ENCODE measurements at places on chromosomes 2 and 18.

- DNase-seq: no peak
These were observed 83.4 kb downstream of the SLC25A12 start for GRCh38 chr2:171810422-171811244.

DNA sequence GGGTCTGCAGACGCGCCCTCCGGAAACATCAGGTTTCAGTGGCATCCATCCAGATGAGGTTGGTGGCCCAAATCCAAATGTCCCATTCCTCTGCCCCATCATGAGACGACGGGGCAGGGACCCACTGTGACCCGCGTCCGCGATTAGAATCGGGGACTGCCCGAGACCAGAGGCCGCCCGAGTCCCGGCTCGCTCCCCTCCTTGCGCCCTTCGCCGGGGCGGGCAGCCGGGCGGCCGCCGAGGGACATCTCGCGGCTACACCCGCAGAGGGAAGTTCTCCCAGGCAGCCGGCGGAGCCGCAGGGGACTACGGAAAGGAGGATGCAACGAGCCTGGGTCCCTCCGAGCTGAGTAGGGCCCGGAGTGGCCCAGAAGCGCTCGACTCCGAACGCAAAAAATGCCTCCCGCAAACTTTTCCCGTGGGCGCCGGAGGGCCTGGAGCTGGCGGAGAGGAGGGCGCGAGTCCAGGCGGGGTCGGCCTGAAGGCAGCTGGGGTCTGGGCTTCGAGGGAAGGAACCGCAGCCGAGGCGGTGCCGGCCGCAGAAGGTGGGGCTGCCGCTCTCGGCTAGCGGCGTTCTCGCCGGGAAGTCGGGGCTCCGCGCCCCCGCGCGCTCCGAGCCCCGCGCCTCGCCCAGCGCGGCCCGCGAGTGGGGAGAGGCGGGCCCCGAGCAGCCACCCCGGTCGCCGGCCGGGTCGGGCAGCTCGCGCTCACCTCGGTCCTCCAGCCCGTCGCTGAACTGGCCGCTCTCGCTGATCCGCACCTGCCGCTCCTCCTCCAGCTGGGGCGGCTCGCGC is 580 bp downstream of the TMEM163 start:
- no peak for DNase-seq

DNA sequence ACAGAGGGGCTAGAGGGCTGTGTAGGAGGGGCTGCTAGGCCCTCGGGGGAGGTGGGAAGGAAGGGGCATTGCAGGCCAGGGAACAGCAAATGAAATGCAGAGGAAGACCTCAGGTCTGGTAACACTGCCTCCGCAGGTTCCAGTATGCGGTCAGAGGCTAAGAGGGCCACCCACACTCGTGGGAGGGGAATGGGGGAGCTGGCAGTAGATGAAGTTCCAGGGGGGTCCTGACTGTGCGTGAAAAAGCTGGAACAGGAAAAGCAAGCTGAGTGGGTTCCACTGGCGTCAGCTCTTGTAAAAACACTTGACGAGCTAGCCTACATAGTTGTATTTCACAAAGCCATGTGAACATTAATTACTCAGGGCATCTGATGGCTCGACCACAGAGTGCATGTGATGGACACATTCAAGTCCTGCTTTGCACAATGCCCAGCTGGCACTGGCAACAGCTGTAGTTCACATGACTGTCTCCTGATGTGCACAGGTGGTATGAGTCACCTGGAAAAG is 29.0 kb upstream of the PTPN4 start:
- DNase-seq: no peak

DNA sequence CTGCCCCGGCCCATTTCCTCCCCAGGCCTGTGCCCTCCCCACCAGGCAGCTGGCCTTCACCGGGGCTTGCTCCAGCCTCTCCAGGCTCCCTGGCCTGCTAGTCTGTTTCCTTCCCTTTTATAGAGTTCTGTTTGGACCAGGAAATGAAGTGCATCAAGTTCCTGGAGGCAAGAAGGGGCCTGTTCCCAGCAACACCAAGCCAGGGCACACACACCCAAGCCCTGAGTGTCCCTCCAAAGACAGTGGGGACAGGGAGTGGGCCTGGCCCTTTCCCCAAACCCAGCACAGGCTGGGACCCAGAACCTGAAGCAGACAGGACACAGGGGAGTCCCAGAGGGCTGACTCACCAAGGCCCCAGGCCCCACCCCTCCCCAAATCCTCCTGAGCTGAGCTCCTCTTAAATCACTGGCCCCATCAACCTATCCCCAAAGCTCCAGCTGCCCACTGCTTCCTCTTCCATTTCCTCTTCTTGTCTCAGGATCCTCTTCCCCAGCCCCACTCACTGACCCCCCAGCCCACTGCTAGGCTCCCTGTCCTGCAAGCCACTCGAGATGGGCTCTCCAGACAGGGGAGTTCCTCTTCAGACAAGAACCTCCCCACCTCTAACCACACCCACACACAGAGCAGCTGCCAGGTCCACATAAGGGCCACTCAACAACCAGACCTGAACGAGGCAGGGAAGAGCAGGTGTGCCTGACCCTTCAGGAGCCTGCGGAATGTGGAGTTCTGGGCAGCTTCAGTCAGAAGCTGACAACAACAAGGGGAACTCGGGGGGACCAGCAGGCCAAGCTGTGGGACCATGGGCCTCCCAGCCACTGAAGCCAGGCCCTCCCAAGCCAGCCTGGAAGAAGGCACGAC is 74.2 kb downstream of the TNS1 start:
- no peak for DNase-seq

GRCh38 chr2:120894966-120895365 is 159.3 kb downstream of the GLI2 start:
- DNase-seq: no peak

- no peak for DNase-seq
These were observed 110.2 kb upstream of the TRIB2 start for GRCh38 chr2:12606472-12607000.

- no peak for DNase-seq
These were observed 295.1 kb upstream of the KYNU start for GRCh38 chr2:142582317-142582716.

- no peak for DNase-seq
These were observed 505.5 kb downstream of the GALR1 start for GRCh38 chr18:77755187-77755586.

DNA sequence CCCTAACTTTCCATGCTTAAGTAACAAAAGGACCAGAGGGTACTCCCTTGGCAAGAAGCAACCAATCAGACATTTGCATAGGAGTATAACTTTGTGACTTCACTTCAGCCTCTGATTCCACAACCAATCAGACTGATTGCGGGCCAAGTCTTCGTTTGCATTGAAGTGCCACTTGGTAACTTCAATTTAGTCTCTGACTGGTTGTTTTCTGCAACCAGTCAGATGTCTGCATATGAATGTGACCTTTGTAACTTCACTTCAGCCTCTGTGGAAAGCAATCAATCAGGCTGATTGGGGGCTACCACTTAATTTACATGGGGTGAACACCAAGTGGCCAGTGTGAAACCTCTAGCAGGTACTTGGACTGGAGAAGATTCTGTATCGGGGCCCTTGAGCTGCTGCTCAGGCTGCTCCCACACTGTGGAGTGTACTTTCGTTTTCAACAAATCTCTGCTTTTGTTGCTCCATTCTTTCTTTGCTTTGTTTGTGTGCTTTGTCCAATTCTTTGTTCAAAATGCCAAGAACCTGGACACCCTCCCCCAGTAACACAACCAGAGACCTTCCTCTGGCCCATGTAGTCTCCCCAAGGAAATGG is 241.5 kb downstream of the ACKR3 start:
- no peak for DNase-seq

- no peak for DNase-seq
These were observed 149.8 kb downstream of the AGPS start for GRCh38 chr2:177542396-177542795.

GRCh38 chr2:22350621-22351020 is 1034.4 kb upstream of the KLHL29 start:
- DNase-seq: no peak

DNA sequence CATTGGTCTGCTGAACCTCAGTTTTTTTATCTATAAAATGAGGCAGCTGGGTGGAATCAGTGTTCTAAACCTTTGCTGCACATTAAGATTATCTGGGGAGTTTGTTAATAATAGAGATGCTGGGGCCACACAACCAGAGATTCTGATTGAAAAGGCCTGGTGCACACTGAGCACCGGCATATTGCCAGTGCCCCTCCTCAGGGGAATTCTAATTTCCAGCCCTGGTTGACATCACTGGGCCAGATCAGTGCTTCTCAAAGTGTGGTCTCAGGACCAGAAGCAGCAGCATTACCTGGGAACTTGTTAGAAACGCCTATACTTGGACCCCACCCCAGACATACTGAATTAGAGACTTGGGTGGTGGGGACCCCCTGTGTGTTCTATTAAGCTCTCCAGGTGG is 112.5 kb downstream of the SETBP1 start:
- DNase-seq: no peak

DNA sequence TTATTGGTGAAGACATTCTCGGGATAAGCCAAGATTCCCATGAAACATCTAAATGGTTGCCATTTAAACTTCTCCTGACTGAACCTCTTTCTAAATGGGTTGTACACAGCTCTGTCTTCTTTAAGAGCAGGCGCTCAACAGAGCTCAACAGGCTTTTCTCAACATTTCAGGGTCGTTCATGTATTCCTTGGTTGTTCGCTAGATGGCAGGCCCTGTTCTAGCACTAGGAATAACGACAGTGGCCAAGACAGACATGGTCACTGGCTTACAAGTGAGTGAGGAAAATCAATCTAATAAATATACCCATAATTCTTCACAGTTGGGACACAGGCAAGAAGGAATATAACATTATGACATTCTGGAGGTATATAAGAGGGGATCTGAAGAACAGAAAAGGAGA is 154.5 kb downstream of the SMAD2 start:
- no peak for DNase-seq

GRCh38 chr2:166406374-166406773 is 30.6 kb upstream of the SCN9A start:
- no peak for DNase-seq

GRCh38 chr2:44388877-44389276 is 27.1 kb downstream of the CAMKMT start:
- DNase-seq: no peak

Data from KG1 (cell line).